Retina (tissue), 1 donor: ENCODE measurements at places on chromosomes 12 and 14.

DNA sequence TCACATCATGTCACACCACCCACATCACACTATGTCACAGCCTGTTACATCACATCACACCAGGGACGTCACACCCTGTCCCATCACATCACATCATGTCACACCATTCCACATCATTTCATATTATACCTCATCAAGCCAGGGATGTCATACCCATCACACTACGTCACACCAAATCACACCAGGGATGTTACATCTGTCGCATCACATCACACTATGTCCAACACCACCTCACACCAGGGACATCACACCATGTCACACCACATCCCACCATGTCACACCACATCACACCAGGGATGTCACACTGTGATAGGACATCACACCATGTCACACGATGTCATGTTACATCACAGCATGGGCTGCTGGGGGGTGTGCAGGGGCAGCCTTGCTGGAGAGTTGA lies 110.6 kb downstream of the TMEM121 start:
- no peak for DNase-seq

GRCh38 chr12:32124637-32125036 lies 18.0 kb downstream of the BICD1 start:
- DNase-seq, result no peak

GRCh38 chr12:54184024-54184805 lies 4.6 kb downstream of the SMUG1 start:
- DNase-seq, result no peak

GRCh38 chr12:24752763-24753462 lies 196.0 kb downstream of the BCAT1 start:
- DNase-seq, result no peak

GRCh38 chr12:45725631-45726602 lies 3.6 kb upstream of the ARID2 start:
- peak; percentile 68 for DNase-seq

DNA sequence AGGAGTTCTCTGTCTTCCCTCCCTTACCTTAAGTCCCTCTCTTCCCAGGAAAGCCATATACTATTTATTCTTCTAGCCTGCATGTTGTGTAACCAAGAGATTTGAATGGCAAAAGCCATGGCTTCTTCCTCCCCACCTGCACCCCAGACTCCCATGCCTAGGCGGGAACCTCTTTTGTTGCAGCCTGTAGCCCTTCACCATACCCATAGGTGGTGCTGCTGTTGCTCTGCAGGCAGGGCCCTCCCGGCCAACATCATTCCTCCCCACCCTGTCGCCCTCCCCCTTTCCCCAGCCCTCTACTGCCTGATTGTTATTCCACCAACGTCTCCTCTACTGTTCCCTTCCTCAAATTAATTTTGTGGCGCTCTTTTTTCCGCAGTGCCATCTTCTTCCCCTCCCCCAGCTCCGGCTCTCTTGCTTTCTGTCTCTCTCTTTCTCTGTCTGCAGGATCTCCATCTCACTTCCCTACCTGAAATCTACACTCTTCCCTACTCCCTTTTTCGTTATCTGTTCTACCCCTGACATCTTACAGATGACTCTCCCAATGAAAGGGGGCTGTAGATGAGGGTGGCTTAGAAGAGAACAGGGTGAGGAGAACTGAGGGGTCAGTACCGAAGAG lies 13.8 kb downstream of the NGDN start:
- DNase-seq, result peak; percentile 65

DNA sequence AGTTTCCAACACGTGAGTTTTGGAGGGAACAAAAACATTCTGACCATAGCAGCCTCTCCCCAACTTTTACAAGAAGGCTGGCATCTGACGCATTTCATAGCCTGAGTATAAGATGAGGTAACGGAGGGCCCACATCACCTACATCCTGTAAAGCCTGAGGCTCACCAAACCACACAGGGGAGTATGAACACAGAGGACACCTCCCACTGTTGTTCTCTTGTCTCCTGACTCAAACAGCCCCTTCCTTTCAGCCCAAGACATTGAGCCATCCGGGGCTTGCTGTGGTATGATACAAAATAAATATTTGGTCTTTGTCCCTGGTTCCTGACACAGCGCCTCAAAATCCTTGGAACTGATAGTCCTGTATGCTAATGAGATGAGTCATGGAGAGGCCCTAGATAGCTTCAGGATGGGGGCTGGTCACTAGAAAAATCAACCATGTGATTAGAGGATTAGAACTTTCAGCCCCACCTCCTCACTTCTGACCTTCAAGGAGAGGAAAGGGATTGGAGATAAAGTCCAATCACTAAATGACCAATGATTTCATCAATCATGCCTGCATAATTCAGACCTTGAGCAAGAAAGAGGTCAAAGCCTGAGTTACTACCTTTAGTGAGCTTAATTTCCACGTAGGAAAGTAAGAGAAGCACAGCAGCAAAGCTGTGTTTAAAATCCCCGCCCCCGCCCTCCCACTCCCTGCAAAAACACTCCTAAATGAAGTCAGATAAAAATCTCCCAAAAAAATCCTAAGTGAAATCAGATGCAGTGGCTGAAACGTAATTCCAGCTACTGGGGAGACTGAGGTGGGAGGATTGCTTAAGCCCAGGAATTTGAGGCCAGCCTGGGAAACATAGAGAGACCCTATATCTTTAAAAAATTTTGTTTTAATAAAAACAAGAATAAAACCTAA lies 236.4 kb downstream of the PCNX1 start:
- DNase-seq, result no peak

- DNase-seq, result no peak
These were observed 877.1 kb downstream of the C12orf50 start for GRCh38 chr12:87152075-87152474.

- no peak for DNase-seq
These were observed 57.7 kb upstream of the NPFF start for GRCh38 chr12:53564941-53565340.

- no peak for DNase-seq
These were observed 77.5 kb downstream of the PELI2 start for GRCh38 chr14:56195704-56196103.

DNA sequence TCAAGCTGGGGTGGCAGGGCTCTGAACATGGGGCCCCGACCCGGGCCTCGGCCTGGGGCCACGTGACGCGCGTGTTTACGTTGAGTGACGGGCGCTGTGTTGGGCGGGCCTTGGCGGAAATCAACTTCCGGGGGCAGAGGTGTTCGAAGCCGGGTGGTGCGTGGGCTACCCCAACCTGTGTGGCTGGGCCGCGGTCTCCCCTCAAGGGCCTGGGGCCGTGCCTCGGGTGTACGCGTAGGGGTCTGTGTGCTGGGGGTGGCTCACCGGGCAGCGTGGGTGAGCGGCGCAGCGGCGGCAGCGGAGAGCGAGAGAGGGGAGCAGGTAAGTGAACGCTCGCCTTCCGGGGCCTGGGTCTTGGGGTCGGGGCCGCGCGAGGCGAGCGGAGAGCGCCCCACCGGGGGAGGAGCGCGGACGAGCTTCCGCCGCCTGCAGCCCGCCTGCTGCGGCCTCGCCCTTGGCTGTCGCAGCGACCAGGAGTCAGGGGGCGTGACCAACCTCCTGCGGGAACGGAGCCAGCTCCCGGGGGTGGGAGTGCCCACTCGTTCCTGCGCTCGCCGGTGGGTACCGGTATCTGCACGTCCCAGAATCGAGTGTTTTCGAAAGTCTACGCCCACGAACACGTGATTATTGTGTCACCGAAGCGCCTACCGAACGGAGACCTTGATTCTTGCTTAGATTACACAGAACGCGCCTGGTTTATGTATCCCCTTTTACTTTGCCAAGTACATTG lies at the start of gene CCDC91:
Gene CCDC91, plus strand, starts transcription at position 136 of the 730 bp plus-strand sequence. CDS start 66,760 bp downstream, outside the sequence.
- DNase-seq, result peak; percentile 93

- DNase-seq, result no peak
These were observed 41.8 kb downstream of the CORO1C start for GRCh38 chr12:108689314-108690190.

DNA sequence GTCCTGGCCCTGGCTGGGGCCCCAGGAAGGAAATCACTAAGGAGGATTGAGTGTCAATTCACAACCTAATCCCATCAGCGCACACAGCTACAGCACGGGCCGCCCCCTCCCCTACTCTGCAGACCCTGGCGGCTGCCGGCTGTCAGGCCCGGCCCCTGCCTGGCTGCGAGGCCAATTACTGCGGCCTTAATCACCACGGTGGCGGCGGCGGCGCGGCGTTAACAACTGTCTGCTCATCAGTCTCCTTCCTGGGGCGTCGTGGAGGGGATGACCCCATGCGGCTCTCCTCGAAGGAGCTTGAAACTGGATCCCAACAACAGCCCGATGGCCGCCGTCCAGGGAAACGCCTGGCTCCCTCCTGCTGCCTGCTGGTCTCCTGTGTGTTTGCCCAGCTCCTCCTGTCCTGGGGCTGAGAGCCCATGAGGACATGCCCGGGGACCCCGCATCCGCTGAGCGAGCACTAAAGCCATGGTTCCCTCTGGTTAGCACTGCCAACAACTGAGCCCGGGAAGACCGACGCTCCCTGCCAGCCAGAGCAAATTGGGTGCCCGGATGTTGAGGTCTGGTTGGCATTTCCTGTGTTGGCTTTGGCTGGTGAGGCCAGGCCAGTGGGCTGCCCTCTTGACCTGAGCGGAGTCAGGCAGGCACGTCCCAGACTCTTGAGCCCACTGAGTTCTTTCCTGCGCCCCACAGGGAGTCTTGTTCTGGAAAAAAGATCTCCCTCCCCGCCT lies 21.8 kb upstream of the EIF2B2 start:
- DNase-seq, result peak; percentile 89

DNA sequence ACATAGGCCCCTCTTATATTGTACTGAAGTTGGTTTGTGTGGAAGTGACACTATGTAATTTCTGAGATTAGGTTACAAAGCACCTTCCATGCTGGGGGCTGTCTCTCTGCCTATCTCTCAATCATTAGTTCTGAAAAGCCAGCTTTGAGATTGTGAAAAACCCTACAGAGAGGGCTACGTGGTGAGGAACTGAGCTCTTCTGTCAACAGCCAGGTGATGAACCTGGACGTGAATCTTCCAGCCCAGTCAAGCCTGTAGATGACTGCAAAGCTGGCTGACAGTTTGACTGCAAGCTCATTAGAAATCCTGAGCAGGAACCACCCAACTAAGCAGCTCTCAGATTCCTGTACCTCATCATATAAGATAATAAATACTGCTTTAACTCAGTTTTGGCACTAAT lies 36.3 kb upstream of the BBS10 start:
- DNase-seq, result no peak

DNA sequence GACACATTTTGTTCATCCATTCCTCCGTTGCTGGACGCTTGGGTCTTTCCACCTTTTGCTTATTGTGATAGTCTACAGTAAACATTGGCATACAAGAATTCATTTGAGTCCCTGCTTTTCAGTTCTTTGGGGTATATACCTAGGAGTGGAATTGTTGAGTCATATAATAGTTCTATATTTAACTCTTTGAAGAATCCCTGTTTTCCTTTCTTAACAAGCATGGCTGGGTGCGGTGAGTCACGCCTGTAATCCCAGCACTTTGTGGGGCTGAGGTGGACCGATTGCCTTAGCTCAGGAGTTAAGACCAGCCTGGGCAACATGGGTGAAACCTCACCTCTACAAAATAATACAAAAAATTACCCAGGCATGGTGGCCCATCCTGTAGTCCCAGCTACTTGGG lies 75.4 kb downstream of the CCDC92 start:
- no peak for DNase-seq

GRCh38 chr12:111748867-111749266 lies 17.9 kb upstream of the ALDH2 start:
- DNase-seq, result no peak

DNA sequence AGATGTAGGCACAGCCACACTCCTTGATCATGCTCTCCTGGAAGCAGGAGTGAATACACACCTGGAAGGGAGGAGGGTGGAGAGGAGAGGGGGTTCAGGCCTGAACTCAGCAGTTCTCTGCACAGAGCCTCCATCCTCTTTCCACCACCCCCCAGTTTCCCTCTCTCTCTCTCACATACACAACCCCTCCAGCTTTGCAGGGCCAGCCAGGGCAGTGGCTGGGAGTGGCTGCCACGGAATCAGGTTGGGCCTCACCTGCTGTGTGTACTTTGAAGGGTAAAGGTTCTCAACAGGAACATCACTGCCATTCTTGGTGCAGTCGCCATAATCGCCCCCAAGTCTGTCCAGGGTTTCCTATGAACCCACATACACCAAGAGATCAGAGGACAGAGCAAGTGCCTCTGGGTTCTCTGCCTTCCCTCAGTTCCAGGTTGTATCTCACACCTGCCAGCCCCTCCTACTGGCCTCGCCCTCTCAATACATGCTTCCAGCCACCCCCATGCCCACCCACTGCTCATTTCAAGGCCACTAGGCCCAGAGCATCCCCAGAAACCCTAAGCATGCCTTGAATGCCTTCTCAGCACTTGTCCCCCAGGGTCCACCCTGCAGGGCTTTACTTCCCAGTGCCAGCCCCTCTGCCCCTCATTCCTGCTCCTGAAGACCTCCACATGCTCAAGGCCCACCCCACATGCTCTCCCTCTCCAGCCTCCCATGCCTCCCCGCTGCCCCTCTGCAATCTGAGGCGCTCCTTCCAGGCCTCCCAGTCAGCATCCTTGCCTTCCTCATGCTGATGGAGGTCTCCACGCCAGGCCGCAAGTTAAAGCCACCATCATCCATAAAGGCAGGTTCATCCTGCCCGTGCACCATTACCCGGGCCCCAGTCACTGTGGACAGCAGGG lies 12.9 kb upstream of the TNFRSF1A start:
- no peak for DNase-seq

DNA sequence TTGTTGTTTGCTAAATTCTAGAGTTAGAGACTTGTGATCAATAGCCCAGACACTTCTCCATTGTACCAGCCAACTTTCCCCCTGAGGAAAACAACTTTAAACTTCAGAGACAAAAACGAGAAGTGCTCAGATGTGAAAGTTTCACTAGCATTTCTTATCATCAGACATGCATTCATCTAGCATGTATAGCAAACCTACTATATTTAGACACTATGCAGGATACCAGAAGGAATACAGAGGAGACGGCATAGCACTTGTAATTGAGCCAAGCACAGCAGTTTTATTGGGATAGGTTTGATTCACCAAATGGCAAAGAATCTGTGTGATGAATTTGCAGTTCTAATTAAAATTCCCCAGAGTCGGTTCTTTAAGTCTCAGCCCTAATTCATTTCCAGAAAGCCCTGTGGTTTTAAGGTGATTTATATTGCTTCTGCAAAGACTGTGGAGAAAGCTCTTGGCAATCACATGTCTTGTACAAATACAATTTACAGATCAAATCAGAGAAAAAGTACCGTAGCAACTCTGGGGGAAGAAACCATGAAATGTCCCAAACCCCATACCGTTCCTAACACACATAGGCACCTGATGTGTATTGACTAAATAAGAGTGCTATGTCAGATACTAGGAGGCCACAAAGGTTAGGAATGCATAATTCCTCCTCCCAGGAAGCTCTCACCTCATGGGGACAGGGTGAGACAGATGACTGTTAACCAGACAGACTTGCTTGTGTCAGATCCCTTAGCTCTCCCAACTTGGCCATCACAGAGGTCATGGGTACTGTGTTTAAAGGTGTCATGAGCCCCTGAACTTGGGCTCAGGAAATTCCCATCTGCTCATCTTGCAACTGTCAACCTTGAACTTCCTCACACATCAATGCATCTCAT lies 69.6 kb upstream of the KRAS start:
- DNase-seq, result no peak

- no peak for DNase-seq
These were observed 114.6 kb upstream of the KRAS start for GRCh38 chr12:25365340-25365730.

GRCh38 chr12:122874081-122874480 lies 21.8 kb downstream of the VPS37B start:
- DNase-seq, result no peak

- no peak for DNase-seq
These were observed 14.8 kb downstream of the ULK1 start for GRCh38 chr12:131909081-131909751.
